Astrocyte (in vitro differentiated cells and primary cell): ENCODE measurements at places on chromosomes 5 and 9. TPM values are rescaled to one million over a fixed set of nuclear protein-coding genes. Genes with fewer than 3 reads are reported as not detected.

DNA sequence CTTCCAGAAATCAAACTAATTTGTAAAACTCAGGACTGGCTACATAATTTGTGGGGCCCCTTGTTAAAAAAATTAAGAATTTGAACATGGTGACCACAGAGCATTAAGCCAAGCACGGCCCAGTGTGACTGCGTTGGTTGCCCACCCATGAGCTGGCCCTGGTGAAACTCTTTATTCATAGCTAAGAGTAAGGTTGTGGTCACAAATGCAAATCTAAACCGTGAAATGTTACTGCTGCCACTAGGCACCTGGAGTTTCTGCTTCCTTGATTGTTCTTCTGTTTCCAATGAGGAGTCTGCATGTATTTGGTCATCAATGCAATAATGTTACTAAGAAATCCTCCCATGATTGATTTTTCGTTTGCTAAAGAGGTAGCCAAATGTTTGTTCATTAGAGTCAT lies 4.2 kb downstream of the GCNT1 start:
- H3K4me3 ChIP-seq: no peak overlapping the region
- H3K4me1 ChIP-seq: peaks cover 5% of the 10 kb centered on the region
- no peaks in the 10 kb centered on the region for H3K27me3 ChIP-seq
- H3K27ac ChIP-seq: no peak overlapping the region
- H3K36me3 ChIP-seq: no peaks in the 10 kb centered on the region
- no peak for DNase-seq

- peaks cover 12% of the 10 kb centered on the region for H3K27me3 ChIP-seq
- H3K4me3 ChIP-seq: no peak overlapping the region
- DNase-seq: no peak
- H3K36me3 ChIP-seq: no peaks in the 10 kb centered on the region
- no peaks in the 10 kb centered on the region for H3K4me1 ChIP-seq
Measured at GRCh38 chr9:85527331-85528020, 214.3 kb downstream of the AGTPBP1 start.

- H3K27me3 ChIP-seq: no peaks in the 10 kb centered on the region
- no peaks in the 10 kb centered on the region for H3K36me3 ChIP-seq
- no peak for DNase-seq
- H3K4me1 ChIP-seq: no peaks in the 10 kb centered on the region
- no peak overlapping the region for H3K27ac ChIP-seq
- H3K4me3 ChIP-seq: no peak overlapping the region
Measured at GRCh38 chr5:107915176-107915812, 244.6 kb upstream of the EFNA5 start.

The MTRR gene
- total RNA-seq: 32.2 and 38.5 TPM in 2 replicates

DNA sequence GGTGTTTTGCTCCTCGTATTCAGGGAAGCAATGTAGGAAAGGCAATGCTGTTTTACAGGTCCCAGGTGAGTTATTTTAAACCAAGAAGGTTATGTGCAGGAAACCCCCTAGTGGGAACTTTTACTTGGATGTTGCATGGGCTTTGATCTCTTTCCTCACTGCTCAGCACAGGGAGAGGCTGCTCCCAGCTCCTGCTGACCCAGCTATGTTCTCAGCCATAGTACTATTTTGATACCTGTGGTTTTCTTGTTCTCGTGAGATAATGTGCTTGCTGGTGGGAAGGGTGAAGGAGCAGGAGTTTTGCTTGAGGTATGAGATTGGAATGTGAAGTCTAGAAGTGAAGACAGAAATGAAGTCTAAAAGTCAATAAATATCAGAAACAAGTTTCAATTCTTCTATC lies 265.6 kb upstream of the FBXL7 start:
- H3K4me1 ChIP-seq: no peaks in the 10 kb centered on the region
- no peak overlapping the region for H3K4me3 ChIP-seq
- H3K27ac ChIP-seq: no peak overlapping the region
- no peak for DNase-seq

- H3K4me3 ChIP-seq: no peak overlapping the region
- no peaks in the 10 kb centered on the region for H3K27me3 ChIP-seq
Measured at GRCh38 chr5:153030755-153031725, 459.4 kb upstream of the GRIA1 start.

- DNase-seq: no peak
- H3K4me1 ChIP-seq: no peaks in the 10 kb centered on the region
- H3K27me3 ChIP-seq: peaks cover 27% of the 10 kb centered on the region
- H3K27ac ChIP-seq: no peak overlapping the region
Measured at GRCh38 chr5:135019314-135019713, 14.7 kb downstream of the PITX1 start.

DNA sequence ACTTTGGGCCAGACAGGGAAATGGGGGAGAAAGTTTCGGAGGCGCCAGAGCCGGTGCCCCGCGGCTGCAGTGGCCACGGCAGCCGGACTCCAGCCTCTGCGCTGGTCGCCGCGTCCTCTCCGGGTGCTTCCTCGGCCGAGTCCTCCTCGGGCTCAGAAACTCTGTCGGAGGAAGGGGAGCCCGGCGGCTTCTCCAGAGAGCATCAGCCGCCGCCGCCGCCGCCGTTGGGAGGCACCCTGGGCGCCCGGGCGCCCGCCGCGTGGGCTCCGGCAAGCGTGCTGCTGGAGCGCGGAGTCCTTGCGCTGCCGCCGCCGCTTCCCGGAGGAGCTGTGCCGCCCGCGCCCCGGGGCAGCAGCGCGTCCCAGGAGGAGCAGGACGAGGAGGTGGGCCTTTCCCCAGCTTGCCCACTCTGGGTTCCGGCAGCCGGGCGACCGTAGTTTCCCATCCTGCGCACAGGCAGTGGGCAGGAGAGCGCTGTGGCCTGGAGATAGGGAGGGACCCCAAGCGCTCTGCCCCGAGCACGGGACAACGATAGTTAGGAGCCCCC lies 516 bp downstream of the MAST4 start:
- H3K27ac ChIP-seq: no peak overlapping the region
- peak overlapping the region; percentile 66 for H3K4me3 ChIP-seq
- peak; percentile 13 for DNase-seq
- no peaks in the 10 kb centered on the region for H3K36me3 ChIP-seq

The OTP gene
- 0.16 and 0.17 TPM in 2 replicates for total RNA-seq

The MSMP gene
- total RNA-seq: not detected in 2 replicates

The SPINK6 gene
- not detected in 2 replicates for total RNA-seq
